ENCODE measurements at places on chromosomes 12 and 14. TPM values are rescaled to one million over a fixed set of nuclear protein-coding genes. Genes with fewer than 3 reads are reported as not detected.

The VWF gene
- total RNA-seq = 17.5 TPM

The MYL2 gene
- not detected for total RNA-seq

The NKX2-1 gene
- 1.6 TPM for total RNA-seq

The CORO1C gene
- 221 TPM for total RNA-seq

The KRT82 gene
- total RNA-seq = not detected

The KRT77 gene
- not detected for total RNA-seq

The DEGS2 gene
- total RNA-seq = 0.31 TPM

The FOXN4 gene
- 0.94 TPM for total RNA-seq

The GZMB gene
- not detected for total RNA-seq

The RBMS2 gene
- 6.3 TPM for total RNA-seq

The OR8S1 gene
- not detected for total RNA-seq

The TPPP2 gene
- total RNA-seq = not detected

The SPX gene
- 0.31 TPM for total RNA-seq

The GCH1 gene
- total RNA-seq = 2.8 TPM

The FAM186B gene
- total RNA-seq = not detected

The CD4 gene
- total RNA-seq = 1.9 TPM

The CACNA2D4 gene
- total RNA-seq = 0.31 TPM

The SMIM10L1 gene
- 9.7 TPM for total RNA-seq

The EIF2B1 gene
- total RNA-seq = 55.7 TPM

The LRFN5 gene
- total RNA-seq = 80.1 TPM

Data from parietal lobe (tissue), 2 donors.